Activated CD4-positive, alpha-beta T cell treated with anti-CD3 and anti-CD28 coated beads, Interleukin-2, amount 10 ng/mL, durations not matched to agents 7 days and 5 days (primary cell): ENCODE measurements at places on chromosomes 2 and 18.

GRCh38 chr2:2889646-2890045 is 488.0 kb downstream of the EIPR1 start:
- DNase-seq, result no peak

DNA sequence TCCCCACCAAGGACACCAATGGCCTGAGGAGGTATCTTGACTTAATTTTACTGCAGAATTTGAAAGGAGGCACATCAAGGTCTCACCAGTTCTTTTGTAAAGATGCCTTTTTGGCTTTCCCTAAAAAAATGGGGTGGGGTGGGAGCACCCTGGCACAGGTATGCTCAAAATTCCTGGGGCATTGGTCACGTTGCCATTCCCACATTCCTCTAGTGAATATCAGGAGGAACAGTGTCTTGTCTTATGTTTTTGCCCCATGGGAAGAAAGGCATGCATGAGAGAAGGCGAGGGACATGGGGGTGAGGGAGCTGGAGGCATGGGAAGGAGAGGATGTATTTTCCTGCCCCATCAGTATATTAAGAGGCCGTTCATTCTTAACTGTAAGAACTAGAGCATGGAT is 275.3 kb downstream of the CMPK2 start:
- DNase-seq, result no peak

DNA sequence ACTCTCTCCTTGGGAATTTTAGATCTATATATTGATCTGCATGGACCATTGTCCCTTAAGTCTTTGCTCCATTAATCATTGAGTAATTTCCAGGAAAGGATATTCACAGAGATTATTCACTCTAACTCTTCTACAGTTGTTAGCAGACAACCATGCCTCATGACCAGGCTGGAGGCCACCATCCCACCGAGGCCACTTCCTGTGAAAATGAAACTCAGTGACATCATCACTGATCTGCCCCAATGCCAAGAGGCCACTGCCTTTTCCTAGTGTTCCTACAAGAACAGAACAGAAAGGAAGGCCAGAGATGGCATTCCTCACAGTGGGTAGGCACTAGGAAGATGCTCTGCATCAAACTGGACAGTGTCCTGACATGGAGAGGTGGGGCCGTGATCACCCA is 161.3 kb downstream of the DTNA start:
- no peak for DNase-seq

GRCh38 chr2:71510938-71511337 is 57.6 kb downstream of the DYSF start:
- no peak for DNase-seq

DNA sequence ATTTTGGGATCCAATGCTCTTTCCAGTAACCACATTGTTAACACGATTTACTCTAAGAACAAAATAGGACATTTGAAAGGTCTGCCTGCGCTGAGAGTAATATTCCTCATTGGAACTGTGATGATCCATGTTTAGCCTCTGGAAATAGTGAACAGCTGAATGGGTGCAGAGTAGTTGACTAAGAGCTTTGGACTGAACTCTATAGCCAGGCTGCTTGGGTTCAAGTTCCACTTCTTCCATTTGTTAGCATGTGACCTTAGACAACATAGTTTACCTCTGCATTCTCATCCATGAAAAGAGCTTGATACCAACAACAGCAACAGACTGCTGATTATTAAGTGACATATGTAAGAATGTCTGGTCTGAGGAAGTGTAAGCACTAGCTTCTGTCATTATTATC is 128.3 kb upstream of the MMADHC start:
- no peak for DNase-seq

DNA sequence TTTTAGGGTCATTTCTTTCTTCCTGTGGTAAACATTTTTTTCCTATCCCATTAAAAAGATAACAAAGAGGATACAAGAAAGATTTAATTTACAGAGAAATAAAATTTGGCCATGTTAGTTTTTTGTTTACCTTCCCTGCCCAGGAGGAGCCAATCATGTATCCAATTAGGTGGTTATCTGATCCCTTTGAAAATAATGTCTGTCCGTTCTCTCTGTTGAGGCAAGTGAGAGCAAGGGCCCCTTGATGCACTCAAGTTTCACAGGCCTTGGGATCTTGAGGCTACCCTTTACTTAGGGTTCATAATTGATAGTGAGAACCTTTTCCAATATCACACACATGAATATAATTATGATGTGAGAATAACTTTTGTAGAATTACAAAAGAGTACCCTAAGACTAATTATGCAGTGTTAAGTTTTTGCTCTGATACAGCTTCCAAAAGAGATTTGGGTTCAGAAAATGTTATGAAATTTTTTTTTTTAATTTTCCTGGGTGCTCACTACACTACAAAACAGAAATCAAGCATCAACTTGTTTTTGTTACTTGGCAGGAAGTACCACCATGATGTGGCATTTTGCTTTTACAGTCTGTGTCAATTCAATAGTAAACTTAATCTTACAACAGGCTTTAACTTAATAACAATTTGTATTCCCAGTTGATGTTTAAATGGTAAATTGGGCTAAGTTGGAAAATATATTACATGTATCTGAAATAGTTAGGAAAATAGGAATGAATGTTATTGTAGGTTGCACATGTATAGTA is 42.0 kb downstream of the AFTPH start:
- DNase-seq, result no peak

DNA sequence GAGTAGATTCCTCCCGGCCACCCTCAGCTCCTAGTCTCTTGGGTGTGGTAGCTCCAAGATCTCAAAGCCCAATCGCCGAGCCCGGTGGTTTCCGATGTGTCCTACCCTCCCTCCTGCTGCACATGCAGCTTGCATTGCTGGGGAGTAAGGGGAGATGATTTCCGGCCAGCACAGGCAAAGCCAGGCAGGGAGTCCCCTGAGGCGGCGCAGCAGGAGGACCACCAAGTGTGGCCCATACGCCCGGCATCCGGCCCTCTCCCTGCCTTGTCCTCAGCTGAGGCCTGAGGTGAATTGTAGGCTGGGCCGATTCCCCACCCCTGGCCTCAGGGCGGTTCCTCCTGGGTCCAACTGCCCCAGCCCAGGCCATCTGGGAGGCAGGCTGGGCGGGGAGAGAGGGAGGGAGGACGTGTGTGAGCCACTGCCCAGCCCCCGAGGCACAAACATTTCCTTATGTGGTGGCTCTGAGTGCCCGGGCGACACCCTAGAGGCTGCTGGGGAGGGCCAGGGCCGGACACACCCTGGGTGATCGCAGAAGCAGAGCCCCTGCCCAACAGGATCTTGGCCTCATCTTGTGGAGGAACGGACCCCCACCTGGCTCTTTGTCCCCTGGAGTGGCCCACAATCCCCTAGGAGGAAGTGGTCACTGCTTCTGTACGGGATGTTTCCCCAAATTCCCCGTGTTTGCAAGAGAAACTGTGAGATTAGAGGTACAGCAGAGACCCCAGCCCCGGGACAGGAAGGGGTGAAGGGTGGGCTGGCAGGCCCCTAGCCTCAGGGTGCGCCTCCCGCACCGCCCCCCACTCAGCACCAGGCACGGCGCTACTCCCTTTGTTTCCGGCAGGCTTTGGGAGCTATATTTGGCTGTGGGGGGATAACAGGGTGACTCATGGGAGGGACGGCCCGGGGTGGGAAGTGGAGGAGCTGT is 41.9 kb upstream of the PTMA start:
- DNase-seq, result no peak

- no peak for DNase-seq
Measured at GRCh38 chr2:102061962-102062795, 70.4 kb downstream of the IL1R2 start.

DNA sequence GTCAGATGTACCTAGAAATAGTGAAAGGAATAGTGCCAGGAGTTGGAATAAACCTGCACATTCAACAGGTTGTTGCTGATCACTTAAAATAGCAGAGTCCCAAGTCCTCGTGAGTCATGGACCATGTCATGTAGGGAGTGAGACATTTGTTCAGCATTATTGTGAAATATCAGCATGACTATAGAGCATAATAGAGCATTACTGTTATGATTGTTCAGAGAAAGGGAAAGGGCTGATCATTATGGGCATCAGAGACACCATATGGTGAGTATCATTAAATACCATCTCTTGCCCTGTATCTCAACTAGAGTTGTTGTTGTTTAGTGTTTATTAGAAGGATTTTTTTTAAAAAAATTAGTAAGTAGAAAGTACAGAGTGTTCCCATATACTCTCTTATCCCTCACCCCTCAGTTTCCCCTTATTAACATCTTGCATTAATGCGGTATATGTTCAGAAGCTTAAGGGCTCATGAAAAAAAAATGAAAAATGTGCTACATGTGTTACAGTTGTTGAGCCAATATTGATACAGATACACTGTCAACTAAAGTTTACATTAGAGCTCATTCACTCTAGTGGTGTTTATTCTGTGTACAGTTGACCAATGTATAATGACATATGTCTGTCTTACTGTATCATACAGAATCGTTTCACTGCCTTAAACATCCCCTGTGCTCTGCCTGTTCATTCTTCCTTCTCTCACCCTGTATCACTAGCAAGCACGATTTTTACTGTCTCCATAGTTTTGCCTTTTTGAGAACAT is 5.7 kb downstream of the ELAC1 start:
- no peak for DNase-seq

DNA sequence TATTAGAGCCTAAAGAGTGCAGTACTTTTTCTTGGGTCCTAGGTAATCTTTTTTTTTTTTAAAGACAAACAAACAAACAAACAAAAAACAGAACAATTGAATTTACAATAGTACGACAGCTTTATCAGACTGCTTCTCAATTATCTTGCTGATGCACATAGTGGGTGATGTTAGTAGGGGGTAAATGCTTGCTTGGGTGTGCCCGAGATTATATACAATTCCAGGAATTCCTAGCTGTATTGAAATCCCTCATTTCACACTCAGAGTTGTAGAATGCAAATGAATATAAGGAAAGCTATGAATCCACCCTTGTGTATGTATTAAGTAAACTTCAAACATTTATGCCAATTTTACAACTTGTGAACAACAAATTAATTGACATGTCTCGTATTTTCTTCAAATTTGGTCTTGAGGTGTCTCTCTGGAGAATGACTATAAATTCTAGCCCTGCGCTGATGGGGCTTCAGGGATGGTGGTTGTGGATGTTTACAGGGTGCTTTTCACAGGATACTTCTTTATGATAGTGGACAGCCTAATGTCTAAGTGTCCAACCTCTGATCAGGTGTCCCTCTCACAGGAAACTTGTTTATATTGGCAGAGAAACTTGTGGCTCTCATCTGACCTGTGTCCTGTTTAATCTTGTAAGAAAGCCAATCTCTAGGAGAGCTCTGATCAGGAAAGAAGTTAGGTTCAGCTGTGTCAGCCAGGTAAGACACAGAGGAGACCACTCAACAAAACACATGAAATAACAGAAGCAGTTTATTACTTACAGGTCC is 61.9 kb upstream of the SLC39A10 start:
- DNase-seq, result no peak

GRCh38 chr2:215383652-215384279 is 52.1 kb downstream of the FN1 start:
- no peak for DNase-seq

DNA sequence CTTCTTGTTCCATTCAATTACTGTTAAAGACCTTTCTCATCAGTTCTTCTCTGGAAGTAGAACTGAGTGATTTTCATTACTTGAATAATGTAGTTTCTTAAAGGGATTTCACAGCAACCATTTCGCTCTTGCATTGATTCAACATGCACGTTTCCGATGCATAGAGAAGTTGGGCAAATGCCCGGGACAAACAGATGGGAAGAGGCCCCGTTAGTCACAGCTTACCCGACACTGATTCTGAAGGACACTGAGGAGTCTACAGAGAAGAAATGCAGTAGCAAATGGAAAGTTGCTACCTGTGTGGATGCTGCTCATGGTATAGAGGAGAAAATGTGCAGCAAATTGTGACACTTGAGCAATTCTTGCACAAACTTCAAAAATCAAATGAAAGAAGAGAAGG is 32.3 kb upstream of the GCG start:
- no peak for DNase-seq

DNA sequence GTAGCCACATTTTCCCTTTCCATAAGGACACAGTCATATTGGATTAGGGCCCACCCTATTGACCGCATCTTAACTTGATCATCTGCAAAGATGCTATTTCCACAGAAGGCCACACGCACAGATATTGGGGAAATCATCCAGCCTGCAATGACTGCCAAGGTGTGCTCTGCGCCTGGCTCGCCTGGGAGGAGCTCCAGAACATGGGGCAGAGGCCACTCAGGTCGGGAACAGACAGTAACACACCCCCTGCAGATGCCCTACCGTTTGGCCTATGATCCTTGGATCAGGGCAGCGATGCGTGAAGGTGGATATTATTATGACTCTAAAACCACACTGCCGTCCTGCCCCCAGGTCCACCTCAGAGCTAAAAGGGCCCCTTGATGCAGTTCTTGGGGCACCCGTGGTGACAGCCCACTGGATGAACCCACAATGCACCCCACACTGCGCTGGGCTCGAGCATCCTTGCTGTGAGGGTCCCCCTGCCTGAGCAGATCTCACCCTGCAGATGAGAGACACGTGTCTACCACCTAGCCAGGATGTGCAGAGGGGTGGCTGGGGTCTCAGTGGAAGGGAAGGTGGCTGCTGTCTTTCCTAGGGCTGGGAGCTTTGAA is 72.9 kb upstream of the ZNF516 start:
- no peak for DNase-seq

- DNase-seq, result no peak
Measured at GRCh38 chr2:32941944-32942690, 4.6 kb upstream of the LTBP1 start.

- no peak for DNase-seq
Measured at GRCh38 chr2:20609349-20609994, 41.4 kb downstream of the HS1BP3 start.

GRCh38 chr2:171847627-171848026 is 46.4 kb downstream of the SLC25A12 start:
- no peak for DNase-seq

- no peak for DNase-seq
Measured at GRCh38 chr2:225457482-225457881, 58.0 kb downstream of the NYAP2 start.

DNA sequence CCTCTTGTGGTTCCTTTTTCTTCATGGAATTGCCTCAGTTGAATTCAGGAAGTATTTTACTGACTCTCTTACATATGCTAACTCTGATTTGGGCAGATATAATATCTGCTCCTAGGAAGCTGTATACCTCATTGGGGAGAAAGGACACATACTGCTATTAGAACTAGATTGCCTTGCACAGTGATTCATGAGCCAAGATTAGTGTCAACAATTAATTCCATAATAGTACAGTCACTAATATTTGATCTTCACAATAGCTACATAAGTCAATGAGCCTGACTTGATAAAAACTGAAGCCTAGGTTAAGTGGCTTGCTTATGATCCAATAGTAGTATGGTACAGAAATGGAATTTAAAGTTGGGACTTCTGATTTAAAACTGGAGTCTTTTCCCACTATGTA is 127.6 kb downstream of the ETAA1 start:
- no peak for DNase-seq

- no peak for DNase-seq
Measured at GRCh38 chr2:237639052-237639835, 11.9 kb downstream of the LRRFIP1 start.

DNA sequence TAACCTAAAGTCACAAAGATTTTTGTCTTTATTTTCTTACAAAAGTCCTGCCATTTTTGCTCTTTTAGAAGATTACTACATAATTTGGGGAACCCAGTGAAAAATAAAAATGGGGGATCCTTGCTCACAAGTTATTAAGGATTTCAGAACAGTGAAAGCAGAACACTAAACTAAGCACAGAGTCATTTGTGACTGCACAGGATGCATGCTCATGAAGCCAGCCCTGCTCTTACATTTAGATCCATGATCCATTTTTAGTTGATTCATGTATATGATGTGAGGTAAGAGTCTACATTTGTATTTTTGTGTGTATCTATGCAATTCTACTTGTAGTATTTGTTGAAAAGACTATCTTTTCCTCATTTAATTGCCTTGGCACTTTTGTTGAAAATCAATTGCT is 21.8 kb downstream of the SP140L start:
- no peak for DNase-seq
